Activated CD4-positive, alpha-beta memory T cell treated with anti-CD3 and anti-CD28 coated beads, Interleukin-2, amount 10 ng/mL, durations not matched to agents 7 days and 5 days (primary cell): ENCODE measurements at places on chromosomes 4 and X. TPM values are rescaled to one million over a fixed set of nuclear protein-coding genes. Genes with fewer than 3 reads are reported as not detected.

TMPRSS11D gene
- not detected for total RNA-seq

ARL9 gene
- 0.23 TPM for total RNA-seq

RAB39B gene
- total RNA-seq = 13.6 TPM

TAF7L gene
- total RNA-seq = not detected

FABP2 gene
- total RNA-seq = not detected

VCX gene
- not detected for total RNA-seq

GRCh38 chr4:78763251-78763650 lies 12.9 kb upstream of the BMP2K start:
- DNase-seq = no peak

- no peak for DNase-seq
Measured at GRCh38 chrX:23066588-23067281, 67.0 kb downstream of the DDX53 start.

GRCh38 chrX:41603596-41603995 lies 85.2 kb upstream of the GPR34 start:
- DNase-seq = no peak

DNA sequence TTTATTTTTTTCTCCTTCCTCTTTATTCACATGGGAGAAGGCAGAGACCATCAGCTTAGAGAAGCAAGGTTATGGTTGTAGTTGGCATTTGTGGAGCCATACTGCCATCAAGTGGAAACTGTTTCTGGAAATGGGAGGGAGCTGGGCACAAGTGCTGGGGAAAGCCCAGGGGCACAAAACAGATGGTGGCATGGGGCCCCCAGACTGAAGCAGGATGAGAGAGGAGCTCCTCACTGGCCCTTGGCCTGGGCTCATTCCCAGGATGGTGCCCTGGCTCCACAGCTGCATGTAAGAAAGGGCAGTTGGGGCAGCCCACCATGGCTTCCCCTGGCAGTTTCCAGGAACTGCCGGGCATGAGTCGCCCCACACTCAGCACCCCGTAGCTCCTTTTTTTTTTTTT lies 59.2 kb downstream of the NBDY start:
- no peak for DNase-seq

DNA sequence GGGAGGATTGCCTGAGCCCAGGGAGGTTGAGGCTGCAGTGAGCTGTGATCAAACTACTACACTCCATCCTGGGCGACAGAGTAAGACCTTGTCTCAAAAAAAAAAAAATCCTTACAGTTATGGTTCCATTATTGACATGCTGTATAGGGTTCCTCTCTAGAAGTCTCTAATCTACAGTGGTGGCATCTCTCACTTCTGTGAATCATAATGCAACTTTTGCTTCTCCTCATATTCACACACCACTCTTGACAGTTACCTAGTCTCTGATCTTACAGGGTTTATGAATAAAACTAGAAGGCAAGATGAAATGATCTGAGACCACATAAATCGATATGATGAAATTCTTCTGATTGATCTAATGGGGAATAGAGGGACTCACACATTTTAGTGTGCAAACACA lies 40.6 kb downstream of the DOCK11 start:
- no peak for DNase-seq

DNA sequence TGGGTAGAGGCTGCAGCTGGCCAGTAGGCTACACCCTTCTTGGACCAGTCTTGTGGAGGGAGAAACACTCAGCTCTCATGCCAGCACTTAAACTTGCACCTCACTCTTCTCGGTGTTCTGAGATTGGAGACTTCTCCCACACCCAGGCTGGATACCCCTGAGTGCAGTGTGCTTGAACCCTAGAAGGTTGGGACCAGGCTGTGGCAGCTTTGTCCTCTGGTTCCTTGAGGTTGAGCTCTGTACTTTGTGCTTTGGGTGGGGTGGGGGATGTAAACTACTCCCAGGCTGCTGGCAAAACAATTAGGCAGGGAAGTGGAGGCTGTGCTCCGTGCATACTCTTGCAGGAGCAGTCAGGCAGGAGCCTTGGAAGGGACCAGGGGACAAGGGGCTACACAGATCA lies 143.6 kb upstream of the GNPDA2 start:
- DNase-seq = no peak

DNA sequence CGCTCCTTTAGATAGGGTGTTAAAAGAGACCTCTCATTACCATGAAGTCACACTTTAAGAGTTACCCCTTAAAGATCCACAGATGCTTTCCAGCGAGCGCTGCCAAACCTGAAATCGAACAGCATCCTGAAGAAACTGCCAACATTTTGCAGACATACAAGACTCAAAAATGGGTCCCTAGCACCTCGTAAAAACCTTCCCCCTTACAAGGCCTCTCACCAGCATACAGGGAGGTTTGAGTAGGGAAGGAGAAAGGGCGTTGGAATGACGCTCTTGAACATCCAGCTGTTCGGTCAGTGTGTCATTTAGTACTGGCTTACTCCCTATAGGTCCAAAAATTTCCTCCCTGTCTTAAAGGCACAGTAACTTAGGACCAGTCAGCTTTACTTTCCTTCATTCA lies 45.3 kb upstream of the PGRMC1 start:
- DNase-seq = no peak

- DNase-seq = no peak
Measured at GRCh38 chr4:77126809-77127208, 30.2 kb upstream of the CCNG2 start.

- no peak for DNase-seq
Measured at GRCh38 chr4:48410812-48411211, 69.5 kb downstream of the SLAIN2 start.

GRCh38 chr4:1116838-1117237 lies 3.5 kb upstream of the RNF212 start:
- no peak for DNase-seq

- no peak for DNase-seq
Measured at GRCh38 chrX:10505726-10506125, 114.7 kb downstream of the MID1 start.

DNA sequence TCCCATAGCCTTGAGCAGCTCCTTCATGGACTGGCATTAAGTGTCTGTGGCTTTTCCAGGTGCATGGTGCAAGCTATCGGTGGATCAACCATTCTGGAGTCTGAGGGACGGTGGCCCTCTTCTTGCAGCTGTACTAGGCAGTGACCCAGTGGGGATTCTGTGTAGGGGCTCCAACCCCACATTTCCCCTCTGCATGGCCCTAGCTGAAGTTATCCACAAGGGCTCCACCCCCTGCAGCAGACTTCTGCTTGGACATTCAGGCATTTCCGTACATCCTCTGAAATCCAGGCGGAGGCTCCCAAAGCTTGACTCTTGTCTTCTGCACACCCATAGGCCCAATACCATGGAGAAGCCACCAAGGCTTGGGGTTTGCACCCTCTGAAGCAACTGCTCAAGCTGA lies 89.3 kb upstream of the PGRMC2 start:
- no peak for DNase-seq

- DNase-seq = no peak
Measured at GRCh38 chr4:40475609-40476008, 140.5 kb downstream of the CHRNA9 start.
